ENCODE measurements at places on chromosomes 6 and 20.

DNA sequence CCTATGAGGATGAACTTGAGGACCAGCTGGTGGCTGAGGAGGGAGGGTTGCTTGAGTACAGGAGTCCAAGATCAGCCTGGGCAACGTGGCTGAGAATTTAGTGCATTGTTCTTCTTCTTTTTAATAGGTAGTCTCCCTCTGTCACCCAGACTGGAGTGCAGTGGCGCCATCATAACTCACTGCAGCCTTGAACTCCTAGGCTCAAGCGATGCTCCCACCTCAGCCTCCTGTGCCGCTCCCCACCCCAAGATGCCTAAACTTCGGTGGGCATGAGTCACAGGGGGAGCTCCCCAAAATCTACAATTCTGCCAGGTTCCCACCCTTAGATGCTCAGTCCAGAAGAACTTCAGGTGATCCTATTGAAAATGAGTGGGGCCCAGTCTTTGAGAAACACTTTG is 21.4 kb downstream of the FAM50B start:
- no peak for DNase-seq

GRCh38 chr6:17971128-17972073 is 16.0 kb downstream of the KIF13A start:
- DNase-seq: no peak

DNA sequence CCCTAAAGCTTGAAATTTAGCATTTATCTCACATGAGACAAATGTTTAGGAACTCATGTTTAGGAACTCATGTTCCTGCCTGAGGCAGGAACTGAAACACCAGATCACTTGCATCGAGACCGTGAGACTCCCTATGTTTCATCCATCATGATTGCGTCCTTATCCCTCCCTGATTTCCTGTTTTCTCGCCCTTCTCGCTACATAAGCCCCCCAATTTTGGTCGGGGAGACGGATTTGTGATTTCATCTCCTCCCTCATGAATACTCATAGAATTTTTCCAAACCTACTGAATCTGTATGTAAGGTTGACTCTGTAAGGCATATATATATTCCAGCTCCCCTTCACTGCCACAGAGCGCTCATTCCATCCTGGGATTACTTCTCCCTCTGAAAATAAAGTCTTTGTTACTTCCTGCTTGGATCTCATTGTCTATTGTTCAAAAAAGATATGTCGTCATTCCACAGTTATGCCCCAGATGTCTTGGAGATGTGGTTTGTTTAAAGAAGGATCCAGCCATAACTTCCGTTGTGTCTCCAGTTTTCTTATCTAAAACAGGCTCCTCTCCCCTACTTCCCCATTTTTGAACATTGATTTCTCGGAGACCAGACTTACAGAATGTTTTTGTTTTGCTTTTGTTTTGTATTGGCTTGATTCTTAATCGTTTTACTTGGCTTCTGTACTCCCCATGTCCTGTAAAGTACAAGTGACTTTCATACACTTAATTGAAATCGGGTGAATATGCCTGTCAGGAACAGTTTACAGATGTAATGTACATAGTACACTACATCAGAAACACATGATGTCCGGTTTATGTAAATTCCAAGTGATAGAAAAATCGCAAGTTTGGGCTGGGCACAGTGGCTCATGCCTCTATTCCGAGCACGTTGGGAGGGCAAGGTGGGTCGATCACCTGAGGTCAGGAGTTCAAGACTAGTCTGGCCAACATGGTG is 118.7 kb downstream of the HFE start:
- peak; percentile 97 for DNase-seq

- no peak for DNase-seq
These were observed 12.2 kb downstream of the BACH2 start for GRCh38 chr6:90284236-90285041.

DNA sequence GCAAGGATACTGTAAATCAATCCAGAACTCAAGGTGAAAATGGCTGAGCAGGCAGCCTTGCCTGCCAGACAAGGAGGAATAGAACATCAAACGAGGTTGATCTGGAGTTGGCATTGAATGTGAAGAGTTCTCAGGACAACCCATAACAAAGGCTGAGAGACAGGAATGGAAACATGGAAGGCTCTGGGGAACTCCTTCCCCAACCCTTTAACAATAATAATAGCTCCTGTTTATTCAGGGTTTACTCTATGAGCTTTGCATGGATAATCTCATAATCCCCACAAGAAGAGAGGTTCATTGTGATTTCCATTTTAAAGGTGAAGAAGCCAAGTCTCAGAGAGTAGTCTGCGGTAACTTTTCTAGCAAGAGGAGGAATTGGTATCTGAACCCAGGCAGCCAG is 151.7 kb downstream of the SOD2 start:
- no peak for DNase-seq

- no peak for DNase-seq
These were observed 1184.4 kb upstream of the ADGRB3 start for GRCh38 chr6:67450641-67451040.

- DNase-seq: no peak
These were observed 238.3 kb downstream of the EPM2A start for GRCh38 chr6:145497006-145497405.

- no peak for DNase-seq
These were observed 17.1 kb downstream of the SRXN1 start for GRCh38 chr20:635893-636338.

- no peak for DNase-seq
These were observed 37.9 kb upstream of the PRL start for GRCh38 chr6:22334778-22335177.

GRCh38 chr6:14763616-14764015 is 482.3 kb upstream of the JARID2 start:
- no peak for DNase-seq

- no peak for DNase-seq
These were observed 25.9 kb upstream of the ROS1 start for GRCh38 chr6:117451671-117452070.

- DNase-seq: no peak
These were observed 121.7 kb upstream of the BTBD3 start for GRCh38 chr20:11796026-11796425.

DNA sequence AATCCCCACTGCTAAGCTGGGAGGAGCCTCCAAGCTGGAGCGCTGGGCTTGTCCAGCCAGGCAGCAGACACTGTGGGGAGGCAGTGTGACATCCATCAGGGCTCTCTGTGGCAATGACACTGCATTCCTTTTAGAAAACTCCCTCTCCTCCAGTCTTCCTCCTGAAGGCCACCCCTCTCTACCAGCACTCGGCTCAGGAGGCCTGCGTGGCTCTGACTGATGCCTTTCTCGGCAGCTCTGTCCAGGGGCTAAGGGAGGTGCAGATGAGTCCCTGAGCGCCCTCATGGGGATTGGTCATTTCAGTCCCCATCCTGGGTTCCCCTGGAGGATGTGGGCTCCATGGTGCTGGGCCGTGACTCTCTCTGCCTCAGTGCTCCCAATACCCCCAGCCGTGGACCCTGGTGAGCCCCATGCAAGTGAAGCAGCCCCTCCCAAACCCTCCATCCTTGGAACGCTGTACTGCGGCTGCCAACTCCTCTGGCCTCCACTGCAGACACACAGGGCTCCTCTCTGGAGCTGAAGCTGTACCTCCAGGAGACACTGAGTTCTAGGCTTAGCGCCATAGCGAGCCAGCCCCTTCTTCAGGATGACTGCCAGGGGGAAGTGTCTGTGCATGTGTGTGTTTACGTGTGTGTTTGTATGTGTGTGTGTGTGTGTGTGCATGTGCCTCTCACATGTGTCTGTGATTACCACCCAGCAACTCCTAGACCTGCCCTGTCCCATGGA is 209.6 kb downstream of the ERMARD start:
- no peak for DNase-seq

DNA sequence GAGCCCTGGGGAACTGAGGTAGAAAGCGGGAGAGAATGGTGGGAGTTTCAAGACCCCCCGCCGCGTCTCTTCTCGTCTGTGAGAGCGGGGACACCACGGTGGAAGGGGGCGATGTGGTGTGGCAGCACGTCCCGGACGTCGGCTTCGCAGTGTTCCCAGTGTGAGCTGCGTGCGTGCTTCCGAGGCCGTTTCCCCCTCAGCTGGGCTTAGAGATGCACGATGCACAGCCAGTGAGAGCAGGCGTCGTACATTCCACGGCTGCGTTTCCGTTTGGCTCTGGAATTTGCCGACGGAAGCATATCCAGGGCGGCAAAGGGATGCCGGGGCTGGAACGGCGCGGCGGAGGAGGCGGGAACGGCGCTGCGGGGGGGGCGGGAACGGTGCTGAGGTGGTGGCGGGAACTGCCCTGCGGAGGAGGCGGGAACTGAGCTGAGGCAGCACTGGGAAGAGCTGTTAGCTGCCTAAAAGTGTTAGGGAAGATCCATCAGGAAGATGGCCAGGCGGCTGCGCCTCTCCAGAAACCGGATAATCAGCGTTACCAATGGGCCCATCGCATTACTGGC is 37.7 kb downstream of the KIF25 start:
- DNase-seq: no peak

DNA sequence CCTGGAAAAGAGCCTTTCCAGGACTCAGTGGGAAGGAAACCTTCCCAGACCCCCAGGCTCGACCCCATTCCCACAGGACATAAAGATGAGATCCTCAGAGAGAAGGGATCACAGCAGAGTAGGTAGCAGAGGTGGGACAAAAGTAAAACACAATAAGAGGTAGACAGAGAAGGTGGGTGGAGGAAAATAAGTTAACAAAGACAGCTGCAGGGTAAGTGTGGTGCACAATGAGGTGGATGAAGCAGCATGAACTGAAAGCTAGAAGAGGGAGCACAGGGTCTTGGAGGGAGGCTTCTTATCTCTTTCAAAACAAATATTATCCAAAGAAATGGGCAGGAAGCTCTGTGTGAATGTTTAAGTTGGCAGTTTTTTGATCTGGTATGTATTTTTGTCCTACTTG is 14.0 kb upstream of the MAP7 start:
- no peak for DNase-seq

- no peak for DNase-seq
These were observed 27.5 kb upstream of the TBC1D22B start for GRCh38 chr6:37230104-37230503.

DNA sequence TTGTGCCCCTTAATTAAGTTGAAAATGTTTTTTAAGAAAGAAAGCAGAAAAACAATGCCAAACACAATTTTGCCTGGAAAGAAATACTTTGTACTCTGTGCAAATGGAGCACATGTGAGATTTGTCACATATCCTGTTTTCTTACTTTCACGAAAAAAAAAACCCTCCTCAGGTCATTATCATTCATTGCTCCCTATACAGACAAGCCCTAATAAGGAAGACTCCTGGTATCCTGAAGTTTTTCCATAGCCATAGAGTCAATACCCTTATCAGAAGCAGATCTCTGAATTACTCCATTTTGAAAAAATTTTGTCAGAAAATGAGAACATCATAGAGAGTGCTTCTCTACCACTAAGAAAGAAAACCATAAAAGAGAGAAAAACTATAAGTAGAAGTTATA is 14.0 kb upstream of the NT5E start:
- no peak for DNase-seq

- DNase-seq: no peak
These were observed 4.3 kb upstream of the GFRA4 start for GRCh38 chr20:3667434-3668037.

DNA sequence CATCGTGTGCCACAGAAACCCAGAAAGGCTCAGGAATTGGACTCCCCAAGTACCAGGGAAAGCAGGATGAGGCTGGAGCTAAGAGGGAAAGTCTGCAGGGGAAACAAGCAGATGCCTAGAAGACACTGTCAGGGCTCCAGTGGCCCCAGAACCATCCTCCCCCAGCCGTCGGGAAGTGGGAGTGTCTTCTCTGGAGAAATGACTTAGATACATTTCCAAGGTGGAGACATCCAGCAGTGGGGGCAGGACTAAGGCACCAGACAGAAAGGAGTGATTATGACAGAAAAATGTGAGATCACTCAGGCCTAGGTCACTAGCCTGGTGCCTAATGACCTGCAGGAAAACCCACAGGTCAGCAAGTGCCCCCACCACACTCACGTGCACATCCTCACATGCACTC is 36.0 kb upstream of the VSX1 start:
- no peak for DNase-seq

- DNase-seq: no peak
These were observed 15.6 kb upstream of the NELFCD start for GRCh38 chr20:58965270-58966064.

DNA sequence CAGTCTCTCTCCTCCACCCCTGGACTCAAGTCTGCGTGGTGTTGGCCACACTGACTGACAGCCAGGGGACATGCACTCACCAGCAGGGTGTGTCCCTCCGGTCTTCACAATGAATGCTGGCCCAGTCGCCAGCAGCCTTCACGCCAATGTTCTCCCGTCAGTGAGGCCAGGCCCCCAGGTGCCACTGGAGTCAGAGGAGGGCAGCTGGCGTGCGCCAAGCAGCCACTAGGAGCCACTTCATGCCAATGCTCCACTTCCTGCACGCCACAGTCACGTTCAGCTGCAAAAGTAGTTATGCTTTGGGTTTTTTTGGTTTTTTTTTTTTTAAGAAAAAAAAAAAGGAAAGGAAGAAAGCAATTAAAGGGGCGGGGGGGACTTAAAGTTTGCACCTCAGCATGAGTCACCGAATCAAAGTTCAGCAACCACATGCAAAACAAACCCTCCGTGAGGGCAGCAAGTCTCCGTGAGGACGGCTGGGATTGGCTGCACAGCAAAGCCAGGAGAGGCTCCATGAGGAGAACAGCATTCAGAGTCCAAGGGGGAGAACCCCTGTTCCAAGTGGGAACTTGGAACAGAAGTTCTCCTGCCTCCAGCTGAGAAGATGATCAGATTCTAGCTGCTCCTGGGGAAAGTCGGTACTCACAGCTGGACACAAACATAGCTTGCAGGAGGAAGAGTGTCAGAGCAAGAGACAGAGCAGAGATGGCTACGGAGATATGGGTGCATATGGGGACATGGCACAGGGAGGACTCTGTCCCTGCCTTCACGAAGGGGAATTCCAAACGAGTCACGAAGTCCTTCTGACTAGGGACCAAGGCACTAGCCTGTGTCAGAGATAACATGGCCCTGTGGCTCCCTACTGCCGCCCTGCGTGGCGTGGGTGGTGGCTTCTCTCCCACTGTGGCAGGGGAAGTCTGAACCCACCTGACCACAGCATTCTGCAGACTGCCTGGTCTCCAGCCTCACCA is at the start of gene ZC3H12D:
Gene ZC3H12D, minus strand, starts transcription at position 282 of the 968 bp plus-strand sequence. CDS start 10,471 bp downstream, outside the sequence.
- DNase-seq: peak; percentile 13

- no peak for DNase-seq
These were observed 14.9 kb downstream of the GHRH start for GRCh38 chr20:37246736-37247135.

GRCh38 chr20:20426655-20426907 is 58.7 kb downstream of the INSM1 start:
- no peak for DNase-seq

All from SIG-M5 (cell line).